ENCODE measurements at places on chromosomes 5 and 9.

DNA sequence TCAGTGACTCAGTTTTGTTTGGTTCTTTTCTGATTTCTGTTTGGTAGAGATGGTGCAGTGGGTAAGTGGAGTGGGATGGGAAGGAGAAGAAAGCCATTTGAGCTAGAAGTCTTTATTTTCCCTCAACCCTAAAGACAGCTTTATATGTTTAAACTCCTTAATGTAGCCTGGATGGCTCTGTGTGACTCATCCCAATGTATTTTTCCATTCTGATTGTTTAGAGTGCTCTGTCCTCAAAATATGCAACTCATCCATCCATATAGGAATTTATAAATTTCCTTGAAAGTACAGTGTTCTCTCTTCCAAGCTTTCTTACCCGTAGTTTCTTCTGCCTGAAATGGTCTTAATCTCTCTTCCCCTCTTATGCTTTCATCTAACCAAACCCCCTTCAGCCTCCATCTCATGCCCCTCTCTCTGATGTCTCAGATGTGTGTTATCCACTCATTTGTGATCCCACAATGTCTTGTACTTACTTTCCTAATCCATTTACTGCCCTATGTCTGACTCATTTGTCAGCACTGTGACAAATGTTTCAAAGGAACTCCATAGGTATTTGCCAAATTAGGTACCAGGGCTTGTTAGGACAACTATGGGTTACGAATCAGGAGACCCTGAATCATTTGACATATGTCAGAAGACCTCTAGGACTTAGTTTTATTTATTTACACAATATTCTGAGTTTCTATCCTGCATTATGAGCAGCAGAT is 217.5 kb upstream of the SGCD start:
- no peak for DNase-seq

DNA sequence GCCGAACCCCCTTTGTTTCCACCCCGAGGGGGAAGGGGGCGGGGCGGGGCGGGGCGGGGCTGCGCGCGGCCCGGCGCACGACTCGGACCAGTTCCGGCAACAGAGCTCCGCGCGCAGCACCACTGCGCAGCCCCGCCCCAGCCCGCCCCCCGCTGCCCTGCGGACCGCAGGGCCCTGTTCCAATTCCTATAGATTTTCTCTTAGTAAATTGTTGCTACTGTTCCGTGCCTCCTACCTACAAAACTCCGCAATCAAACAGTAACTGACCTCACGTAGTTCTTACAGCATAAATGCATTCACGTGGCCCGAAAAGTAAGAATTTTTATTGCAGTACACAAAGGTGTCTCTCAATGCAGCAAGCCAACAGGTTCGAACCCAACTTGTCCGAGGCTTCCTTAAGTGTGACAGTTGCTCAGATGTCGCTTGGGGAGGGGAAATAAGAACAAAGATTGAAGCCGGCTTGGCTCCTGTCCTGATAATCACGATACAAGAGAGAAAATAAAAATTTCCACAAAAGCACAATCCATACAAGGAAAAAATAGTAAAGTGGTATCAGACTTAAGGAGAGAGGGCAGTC is 1.2 kb upstream of the RNF38 start:
- DNase-seq: peak; percentile 81

GRCh38 chr9:81497091-81497490 is 192.3 kb downstream of the TLE1 start:
- no peak for DNase-seq

- DNase-seq: no peak
These were observed 126.2 kb upstream of the PLCXD3 start for GRCh38 chr5:41636605-41637004.

DNA sequence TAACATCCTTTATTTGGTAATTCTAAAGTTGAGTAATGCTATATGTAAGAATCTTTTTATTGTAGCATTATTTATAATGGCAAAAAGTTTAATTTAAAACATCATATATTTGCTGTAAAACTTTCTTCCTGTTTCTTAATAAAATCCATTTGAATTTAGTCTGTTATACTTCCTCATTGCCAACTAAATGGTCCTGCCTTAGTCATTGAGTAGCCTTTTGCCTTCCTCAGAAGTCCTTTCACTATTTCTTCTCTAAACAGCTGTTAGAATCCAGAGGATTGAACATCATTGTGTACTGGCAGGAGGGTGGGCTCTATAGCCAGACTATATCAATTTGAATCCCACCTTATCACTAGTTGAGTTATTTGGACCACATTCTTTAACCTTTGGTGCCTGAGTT is 11.0 kb downstream of the SLC44A1 start:
- no peak for DNase-seq

GRCh38 chr5:97929383-97929782 is 746.3 kb upstream of the RIOK2 start:
- DNase-seq: no peak

DNA sequence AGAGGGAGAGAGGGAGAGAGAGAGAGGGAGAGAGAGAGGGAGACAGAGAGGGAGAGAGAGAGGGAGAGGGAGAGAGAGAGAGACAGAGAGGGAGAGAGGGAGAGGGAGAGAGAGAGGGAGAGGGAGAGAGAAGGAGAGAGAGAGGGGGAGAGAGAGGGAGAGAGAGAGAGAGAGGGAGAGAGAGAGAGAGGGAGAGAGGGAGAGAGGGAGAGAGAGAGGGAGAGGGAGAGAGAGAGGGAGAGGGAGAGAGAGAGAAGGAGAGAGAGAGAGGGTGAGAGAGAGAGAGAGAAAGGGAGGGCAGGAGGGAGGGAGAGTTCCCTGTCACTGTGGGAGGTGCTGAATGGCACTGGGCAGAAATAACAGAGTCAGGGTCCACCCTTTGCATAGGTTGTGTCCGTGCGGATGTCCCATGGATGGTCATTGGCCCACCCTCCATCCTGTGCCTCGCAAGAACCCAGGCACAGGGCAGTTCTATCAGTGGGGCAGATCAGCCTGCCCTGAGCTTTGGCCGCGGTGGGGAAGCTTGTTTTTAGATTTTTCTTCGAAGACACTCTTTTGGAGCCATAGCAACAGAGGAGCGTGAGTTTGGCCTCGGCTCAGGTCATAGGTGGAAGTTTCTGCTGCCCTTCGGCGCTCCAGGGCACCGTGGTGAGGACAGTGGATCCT is 30.1 kb downstream of the ADAMTSL2 start:
- DNase-seq: no peak

GRCh38 chr5:41176952-41177351 is 36.4 kb downstream of the C6 start:
- no peak for DNase-seq

GRCh38 chr5:20536813-20537212 is 548.8 kb upstream of the CDH18 start:
- no peak for DNase-seq

DNA sequence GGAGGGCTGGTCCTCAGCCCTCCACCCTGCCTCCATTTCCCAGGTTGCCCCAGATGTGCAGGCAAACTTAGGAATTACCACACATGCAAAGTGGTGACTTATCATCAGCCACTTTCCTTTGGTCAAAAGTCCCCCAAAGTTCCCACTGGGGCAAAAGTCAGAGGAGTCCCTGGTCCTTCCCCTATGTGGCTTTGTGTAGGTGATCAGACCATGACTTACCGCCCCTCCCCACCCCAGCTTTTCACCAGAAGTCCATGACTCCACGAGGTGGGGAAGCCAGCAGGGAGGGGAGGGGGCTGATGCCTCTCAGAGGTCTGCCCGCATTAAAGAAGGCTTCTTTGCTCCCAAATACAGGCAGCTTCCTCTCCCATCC is 5.8 kb downstream of the TRAF1 start:
- no peak for DNase-seq

DNA sequence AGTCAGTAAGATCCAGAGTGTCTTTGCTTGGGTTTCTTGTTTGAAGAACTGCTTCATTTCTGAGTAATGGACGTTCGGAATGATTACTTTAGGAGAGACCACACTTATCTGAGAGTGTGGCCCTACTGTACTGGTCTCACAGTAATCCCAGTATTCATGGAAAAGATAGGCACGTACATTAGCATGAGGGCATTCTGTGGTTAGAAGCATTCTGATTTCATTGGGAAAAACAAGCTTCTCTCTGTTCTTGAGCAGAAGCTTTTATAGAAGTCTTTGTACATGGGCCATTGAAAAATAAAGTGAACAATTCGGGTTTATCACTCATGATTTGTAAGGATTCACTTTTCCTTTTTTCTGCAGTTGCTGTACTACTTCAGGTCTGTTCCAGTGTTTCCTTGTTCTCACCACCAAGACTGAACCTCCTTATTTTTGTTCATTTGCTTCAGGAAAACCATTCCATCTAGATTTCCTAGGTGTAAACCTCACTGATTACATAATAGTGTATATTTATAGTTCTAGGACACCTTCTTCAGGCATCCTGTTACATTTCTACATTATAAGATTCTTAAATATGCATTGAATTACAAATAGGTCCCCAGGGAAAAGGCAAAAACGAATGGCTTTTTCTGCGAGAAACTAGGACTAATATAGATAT is 10.1 kb downstream of the TGFBR1 start:
- no peak for DNase-seq

DNA sequence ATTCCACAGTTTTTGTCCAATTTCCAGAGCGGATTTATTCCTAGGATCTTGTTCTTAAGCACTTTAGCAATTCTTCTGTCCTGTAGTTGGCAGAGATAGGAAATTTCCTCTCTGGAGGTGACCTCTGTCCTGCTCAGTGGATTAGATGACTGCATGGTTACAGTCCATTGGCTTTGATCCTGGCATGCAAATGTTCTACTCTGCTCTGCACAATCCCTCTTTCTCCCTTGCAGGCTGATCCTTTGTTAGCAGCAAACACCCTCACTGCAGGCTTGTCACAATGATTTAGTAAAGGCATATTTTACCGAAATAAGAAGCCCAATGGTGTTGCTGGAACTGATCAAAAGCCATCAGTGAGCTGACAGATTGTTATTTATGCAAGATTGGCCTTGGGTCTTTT is 243.8 kb downstream of the COX7C start:
- no peak for DNase-seq

DNA sequence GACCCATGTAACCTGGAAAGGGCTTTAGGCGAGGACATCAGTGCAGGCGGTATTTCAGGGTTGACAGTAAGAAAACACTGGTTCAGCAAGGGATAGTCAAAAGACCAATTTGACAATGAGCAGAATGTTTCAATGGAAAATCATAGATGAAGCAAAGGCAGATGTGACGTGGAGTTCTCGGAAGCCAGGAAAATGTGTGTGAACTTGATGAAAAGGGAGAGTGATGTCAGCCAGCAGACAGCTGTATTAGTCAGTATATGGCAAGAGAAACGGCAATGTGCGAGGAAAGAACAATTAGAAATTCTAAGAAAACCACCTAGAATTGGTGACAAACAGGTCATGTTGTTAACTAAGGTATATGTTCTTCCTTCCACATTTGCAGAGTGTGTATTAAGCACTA is 503.9 kb upstream of the DAB2 start:
- no peak for DNase-seq

- no peak for DNase-seq
These were observed 104.1 kb downstream of the TLE1 start for GRCh38 chr9:81585191-81585763.

DNA sequence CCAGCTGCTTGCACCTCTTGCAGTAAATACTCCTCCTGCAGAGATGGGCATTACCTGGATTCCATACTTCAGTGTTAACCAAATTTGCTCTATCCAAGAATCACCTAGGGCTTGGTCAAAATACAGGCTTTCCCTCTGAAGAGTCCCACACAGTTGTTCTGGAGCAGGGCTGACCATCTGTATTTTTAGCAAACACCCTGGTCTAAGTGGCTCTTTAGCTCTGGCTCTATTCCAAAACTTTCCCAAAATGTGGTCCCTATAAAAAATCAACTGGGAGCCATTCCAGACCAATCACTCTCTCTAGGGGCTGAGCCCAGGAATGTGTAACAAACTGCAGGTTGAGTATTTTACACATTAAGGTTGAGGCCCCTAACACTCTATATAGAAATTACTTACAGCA is 153.7 kb downstream of the SPOCK1 start:
- no peak for DNase-seq

DNA sequence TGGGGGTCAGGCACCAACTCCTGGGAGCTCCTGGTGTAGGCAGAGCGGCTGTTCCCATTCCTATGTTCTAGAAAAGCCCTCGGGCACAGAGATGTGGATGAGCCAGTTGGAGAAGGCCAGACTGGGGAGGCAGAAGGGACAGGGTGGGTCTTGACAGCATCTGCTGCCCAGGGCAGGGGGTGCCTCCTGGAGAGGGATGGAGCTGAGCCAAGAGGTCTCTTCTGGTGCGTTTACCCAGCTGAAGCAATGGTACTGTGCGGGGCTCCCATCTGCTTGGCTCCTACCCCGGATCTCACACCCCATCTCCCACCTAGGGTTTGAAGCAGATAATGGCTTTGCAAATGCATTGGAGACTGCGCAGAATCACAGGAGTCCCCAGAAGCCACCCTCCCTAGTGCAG is 41.3 kb downstream of the SHB start:
- DNase-seq: no peak

GRCh38 chr9:81079055-81079454 is 610.3 kb downstream of the TLE1 start:
- no peak for DNase-seq

- DNase-seq: no peak
These were observed 39.6 kb upstream of the SLC6A19 start for GRCh38 chr5:1161833-1162229.

GRCh38 chr9:129626079-129626624 is at the start of gene NTMT1:
TSS of gene NTMT1 (plus strand) at chr9:129626163. CDS start at chr9:129632704, 6,541 bp downstream.
- DNase-seq: peak; percentile 84

GRCh38 chr5:44932922-44933585 is 124.3 kb downstream of the MRPS30 start:
- no peak for DNase-seq

DNA sequence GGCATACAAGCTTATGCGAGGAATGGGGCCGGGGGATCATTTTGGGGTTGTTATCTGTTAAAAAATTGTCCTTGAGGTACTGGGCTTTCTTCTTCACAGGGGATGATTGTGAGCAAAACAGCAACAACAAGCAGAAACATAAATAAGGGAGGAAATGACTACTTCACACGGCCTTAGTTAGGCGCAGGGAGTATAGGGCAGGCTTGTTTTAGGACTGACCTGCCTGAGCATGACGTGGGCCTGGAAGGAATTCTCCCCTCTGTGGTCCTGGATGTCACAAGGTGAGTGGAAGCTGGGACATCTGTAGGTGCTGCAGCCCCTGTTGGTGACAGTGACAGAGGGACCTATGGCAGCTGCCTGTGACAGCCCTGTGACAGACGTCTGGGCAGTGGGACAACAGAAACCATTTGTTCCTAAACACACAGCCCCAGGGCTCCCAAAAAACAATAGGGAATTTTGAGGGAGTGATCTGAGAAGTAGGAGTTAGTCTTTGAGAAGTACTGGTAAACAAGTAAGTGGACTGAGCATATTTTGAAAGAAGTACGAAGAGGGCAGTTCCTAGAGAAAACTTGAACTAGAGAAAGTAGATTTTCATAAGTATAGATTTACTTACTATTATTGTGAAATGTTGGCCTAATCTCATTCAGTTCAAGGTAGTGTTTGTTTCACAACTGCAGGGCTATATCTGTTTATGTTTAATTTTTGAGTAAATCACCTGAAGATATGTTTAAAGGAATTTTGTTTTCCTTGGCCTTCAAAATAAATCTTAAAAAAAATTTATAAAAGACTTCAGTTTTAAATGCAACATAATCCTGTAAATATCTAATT is 113.1 kb downstream of the KDM4C start:
- DNase-seq: no peak

- DNase-seq: no peak
These were observed 19.1 kb downstream of the PTGES2 start for GRCh38 chr9:128108269-128109049.
